ENCODE measurements at places on chromosomes 1 and 21. TPM values are rescaled to one million over a fixed set of nuclear protein-coding genes. Genes with fewer than 3 reads are reported as not detected.

- no peak for DNase-seq
Observed at GRCh38 chr1:29577512-29577911, 341.2 kb downstream of the PTPRU start.

- DNase-seq: no peak
Observed at GRCh38 chr1:106798991-106799390, 257.5 kb upstream of the PRMT6 start.

The BACE2 gene
- polyA plus RNA-seq: 61.4 TPM

The SHE gene
- polyA plus RNA-seq: not detected

The SPRR2F gene
- not detected for polyA plus RNA-seq

All from AG04450 (cell line).